ENCODE measurements at places on chromosomes 3 and 15.

DNA sequence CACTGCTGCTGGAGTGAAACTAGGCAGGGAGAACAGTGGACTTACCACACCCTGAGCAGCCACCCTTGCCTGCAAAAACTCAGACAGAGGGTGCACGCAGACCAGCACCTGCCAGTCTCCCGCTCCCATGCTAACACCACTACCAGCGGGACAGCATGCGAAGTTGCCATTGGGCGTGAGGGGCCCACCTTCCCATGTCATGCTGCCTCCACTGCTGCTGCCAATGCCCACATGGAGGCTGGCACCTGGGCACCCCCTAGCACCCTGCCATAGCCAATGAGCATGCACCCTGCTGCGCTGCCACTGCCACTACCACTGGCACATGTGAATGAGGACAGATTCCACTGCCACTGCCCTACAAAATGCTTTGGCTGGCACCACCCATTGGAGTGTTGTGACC lies 19.7 kb upstream of the MINAR1 start:
- no peak for DNase-seq

GRCh38 chr3:112610121-112610520 lies 30.8 kb downstream of the CCDC80 start:
- DNase-seq: no peak

GRCh38 chr3:25036633-25037032 lies 391.4 kb upstream of the RARB start:
- no peak for DNase-seq

DNA sequence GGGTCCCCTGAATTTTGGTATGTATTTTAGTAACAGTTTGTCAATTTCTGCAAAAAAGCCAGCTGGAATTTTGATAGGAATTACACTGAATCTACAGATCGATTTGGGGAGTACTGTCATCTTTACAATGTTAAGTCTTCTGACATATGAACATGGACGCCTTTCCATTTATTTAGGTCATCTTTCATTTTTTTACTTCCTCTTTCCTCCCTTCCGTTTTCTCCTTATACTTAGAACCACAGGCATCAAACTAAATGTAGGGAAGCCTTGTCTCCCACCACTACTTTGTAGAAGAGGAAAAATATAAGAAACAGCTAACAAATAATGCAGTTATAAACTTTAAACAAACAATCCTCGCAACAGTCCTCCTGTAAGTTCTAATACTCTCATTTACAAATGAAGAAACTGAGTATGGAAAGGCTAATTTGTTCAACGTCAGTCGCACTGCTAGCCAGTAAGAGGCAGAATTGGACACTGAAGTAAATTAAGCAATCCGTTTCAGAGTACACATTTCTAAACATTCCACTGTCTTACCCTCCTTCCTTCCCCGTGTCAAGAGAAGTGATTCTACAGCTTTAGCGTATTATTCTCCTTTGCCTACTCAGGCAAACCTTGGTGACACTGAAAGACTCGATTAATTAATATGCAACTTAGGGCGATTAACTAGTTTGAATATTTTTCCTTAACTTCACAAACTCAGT lies 25.6 kb downstream of the RHOA start:
- DNase-seq: no peak

DNA sequence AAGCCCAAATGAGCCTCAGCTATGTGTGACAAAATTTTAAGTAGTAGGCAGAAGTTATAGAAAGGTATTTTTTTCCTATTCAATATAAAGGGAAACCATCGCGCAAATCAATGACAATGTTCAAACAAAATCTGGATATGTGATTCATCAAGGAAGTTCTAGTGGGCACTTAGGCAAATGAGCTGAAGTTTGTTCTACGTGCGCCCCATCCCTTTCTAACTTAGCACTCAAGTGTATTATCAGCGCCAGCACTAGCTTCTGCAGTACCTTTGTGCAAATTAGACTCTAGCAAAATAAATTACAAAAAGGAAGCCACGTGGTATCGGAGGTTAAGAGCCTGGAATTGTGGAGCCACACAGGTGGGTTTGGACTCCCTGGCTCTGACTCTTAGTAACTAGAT lies 91.1 kb downstream of the TBL1XR1 start:
- no peak for DNase-seq

DNA sequence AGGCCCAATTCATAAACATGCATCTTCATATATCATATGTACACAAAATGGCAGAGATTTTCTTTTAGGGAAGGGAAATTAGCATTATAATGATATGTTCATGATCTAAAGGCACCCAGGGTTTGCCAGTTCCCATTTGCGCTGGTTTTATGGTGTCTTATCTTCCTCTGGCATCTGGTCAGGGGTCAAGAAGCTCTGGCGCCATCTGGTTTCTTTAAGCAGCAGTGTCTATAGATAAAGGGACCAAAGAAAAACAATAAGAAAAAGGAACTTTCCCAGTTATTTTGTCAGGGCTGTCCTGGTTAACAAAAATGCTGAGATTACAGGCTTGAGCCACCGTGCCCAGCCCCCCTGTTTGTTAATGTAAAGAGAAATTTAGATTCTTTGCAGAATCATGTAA lies 3.3 kb upstream of the DCP1A start:
- DNase-seq: no peak

- DNase-seq: no peak
These were observed 4.2 kb downstream of the TBC1D5 start for GRCh38 chr3:17738219-17738618.

GRCh38 chr3:111803123-111803593 lies 55.9 kb upstream of the PHLDB2 start:
- no peak for DNase-seq
